Hematopoietic multipotent progenitor cell treated with erythropoietin and hydrocortisone succinate and interleukin-3 and kit ligand, for 15 days (in vitro differentiated cells): ENCODE measurements at places on chromosomes 4 and X.

DNA sequence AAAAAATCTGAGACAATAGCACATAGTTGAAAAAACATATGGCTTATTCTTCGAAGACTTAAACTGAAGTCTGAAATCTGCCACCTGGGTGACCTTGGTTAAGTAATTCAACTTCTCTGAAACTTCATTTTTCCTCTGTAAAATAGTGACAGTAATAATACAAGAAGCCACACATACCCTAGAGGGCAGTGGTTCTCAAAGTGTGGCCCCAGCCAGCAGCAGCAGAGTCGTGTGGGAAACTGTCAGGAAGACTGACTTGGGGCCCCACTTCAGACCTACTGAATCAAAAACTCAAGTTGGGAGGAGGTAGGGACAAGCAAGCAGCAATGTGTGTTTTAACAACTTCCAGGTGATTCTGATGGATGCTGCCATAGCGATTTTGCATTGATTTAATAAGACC, 249.9 kb downstream of the HNRNPD start:
- DNase-seq: no peak

GRCh38 chrX:130793975-130794374, 109.0 kb downstream of the ENOX2 start:
- no peak for DNase-seq

GRCh38 chr4:16783119-16783518, 115.3 kb downstream of the LDB2 start:
- DNase-seq: no peak

GRCh38 chr4:74361671-74362070, 3.3 kb upstream of the EREG start:
- DNase-seq: no peak

GRCh38 chr4:125097729-125098128, 217.0 kb upstream of the FAT4 start:
- DNase-seq: no peak

GRCh38 chr4:147518846-147519767, 38.2 kb downstream of the EDNRA start:
- DNase-seq: peak; percentile 17

- no peak for DNase-seq
Observed at GRCh38 chr4:172986114-172986513, 182.5 kb upstream of the GALNT7 start.

- DNase-seq: no peak
Observed at GRCh38 chr4:114082348-114082747, 102.9 kb upstream of the ARSJ start.

GRCh38 chr4:29310252-29310651, 1409.9 kb upstream of the PCDH7 start:
- no peak for DNase-seq

DNA sequence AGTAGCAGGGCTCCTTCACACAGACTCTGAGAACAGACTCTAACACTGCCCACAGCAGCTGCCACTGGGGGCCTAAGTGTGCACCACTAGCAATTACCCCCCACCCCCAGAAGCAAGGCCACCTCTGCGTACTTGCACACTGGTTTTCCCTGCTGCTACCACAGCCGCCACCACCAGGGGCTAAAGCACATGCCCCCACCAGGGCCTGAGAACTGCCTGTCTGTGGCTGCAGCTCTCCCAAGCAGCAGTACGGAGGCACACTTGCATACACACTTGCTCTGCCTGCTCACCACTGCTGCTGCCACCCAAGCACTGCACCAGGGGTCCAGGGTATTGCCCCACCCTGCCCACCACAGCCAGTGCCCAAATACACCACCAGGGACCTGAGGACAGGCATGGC, 59.6 kb downstream of the SCML2 start:
- no peak for DNase-seq

- DNase-seq: no peak
Observed at GRCh38 chrX:47026198-47026597, 52.0 kb upstream of the RGN start.

GRCh38 chrX:31423609-31424189, 351.9 kb upstream of the FTHL17 start:
- DNase-seq: no peak

DNA sequence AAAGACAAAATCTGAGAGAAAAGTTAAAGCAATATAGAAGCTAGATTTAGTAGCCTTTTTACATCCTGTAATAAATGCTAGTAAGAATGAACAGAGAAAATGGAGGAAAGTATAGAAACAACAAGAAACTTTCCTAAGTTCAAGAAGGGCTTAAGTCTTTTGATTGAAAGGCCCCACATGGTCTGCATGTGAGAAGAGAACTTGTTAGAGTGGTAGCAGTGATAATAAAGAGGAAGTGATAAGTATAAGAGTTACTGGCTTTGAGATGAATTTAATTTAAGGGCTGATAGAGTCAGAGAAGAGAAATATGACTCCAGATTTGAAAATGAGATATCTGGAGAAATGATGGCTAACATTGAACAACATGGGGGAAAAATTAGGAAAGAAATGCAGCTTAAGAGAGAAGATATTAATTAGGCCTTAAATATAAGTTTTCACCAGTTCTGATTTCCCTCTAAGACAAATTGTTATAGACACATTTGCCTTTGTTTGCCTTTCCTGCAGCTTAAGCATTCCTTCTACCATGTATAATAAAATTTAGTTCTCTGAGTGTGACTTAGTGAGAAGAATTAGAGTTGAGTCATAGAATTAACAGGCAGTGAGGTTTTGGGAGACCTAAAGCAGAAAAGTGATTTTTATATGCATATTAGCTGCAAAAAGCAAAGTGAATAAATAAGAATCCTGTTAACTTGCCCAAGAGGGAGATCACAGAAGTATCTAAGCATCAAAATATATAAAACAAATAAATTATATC, 18.4 kb downstream of the ZFX start:
- no peak for DNase-seq

DNA sequence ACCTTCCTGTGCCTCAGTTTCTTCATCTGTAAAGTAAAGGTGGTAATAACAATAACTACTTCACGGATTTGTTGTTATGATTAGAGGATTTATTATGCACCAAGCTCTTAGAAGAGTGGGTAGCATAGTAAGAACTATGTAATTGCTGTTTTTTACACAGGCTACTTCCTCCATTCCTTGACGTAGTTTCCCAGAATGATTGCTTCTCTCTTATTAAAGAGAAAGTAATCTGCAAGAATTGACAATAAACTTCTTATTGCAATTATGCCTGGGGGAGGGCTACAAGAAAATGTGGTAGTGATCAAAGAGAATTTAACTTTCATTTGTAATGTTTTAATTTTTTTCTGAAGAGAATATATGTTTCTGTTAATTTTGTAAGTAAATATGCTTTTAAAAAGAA, 238.7 kb downstream of the GASK1B start:
- no peak for DNase-seq

- DNase-seq: no peak
Observed at GRCh38 chrX:134375691-134376090, 84.3 kb upstream of the HPRT1 start.

GRCh38 chr4:4859325-4859798, at the start of gene MSX1:
Gene MSX1, plus strand, starts transcription at chr4:4859665. Its CDS starts 235 bp downstream, at chr4:4859900.
- DNase-seq: no peak

GRCh38 chrX:103343105-103343504, 13.1 kb downstream of the TCEAL7 start:
- DNase-seq: peak; percentile 3

GRCh38 chr4:93467484-93468155, 360.9 kb upstream of the ATOH1 start:
- DNase-seq: no peak

DNA sequence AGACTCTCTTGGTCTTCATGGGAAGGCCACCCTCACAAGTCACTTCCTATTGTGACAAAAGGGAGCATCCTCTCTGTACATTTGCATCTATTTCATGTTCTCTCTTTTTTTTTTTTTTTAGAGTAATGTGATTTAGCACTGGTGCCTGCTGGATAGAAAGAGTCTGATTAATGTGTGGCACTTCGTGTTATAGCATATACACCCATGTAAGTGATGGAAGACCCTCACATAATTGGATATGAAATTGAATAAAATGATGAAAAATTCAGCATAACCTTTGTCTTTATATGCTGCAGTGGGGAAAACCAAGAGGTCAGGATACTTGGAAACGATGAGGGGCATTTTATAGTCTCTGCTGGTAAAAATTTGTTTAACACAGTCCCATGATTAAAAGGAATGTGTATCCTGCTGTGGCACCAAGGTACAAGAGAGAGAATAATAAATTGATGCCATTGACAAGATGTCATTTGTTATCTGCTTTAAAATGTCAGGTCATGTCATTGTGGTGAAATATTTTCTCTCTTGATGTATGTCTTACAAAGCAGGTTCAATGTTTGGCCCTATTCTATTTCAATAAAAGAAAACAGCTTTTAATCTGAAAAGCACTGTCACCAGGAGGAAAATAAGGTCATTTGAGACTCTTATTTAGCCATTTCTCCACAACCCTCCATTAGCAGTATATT, 1115.4 kb downstream of the STPG2 start:
- DNase-seq: no peak

DNA sequence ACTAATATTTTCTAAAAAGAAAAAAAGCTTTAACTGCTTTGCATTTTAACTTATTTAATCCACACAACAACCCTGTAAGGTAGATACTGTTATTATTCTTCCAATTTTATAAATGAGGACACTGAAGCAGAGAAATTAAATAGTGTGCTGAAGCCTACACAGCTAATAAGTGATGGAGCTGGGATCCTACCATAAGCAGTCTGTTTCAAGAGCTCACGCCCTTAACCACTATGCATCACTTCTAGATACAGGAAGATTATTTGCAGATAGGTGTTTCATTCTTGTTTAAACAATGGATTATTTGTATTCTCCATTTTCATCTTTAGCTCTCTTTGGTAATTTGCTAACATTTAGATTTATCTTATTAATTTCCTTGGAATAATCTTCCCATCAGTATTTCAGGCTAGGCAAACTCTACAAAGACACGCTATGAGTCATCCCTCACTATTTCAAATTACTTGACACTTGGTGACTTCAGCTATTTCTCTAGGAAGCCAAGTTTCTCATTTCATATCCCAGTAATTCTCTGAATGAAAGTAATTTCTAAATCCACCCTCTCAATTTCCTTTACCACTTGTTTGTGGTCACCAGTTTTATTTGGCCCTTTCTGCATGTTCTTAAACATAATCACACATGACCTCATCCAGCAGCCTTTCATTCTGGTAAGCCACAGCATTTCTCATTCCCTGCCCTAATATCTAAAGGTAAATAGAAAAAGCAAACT, 67.3 kb downstream of the ASB9 start:
- DNase-seq: no peak

- no peak for DNase-seq
Observed at GRCh38 chrX:455199-455598, 68.5 kb upstream of the PPP2R3B start.

GRCh38 chr4:37970702-37971101, 10.5 kb downstream of the PTTG2 start:
- DNase-seq: peak; percentile 44

DNA sequence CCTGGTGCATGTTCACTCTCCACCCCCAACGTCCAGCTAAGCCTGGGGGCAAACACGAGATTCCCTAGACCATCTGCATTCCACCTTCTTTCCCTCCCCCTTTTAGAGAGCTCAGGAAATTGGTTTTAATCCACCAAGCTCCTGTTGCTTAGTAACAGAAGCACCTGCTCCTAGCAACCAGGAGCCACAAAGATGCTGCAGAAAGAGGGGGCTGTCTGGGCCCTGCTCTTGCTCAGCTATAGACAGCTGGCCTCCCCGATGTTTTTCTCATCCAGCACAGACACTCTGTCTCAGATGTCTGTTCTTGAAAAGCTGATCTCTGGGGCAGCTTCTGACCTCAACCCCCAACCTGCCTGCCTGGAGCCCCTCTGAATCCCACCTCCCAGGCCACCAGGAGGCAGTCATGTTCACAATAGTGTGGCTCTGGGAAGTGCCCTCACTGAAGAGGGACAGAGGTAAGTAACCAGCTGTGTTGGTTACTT, 71.5 kb downstream of the SLC16A2 start:
- no peak for DNase-seq

GRCh38 chrX:154981116-154981411, 41.5 kb downstream of the F8 start:
- DNase-seq: no peak

DNA sequence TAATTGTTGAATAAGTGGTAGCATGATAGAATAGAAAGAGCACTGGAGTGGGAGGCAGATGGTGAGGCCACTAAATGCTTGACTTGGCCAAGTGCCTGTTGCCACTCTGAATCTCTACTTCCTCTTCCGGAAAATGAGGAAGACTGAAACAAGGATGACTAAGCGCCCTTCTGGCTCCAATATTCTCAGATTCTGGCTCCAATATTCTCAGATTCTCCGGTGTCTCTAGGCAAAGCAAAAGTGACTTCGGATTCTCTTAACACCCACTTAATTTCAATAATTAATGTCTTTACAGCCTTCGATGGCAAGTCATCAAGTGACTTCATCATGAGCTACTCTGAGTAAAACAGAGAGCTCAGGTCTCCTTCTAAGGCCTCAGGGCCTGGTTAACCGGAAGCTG, 402.2 kb upstream of the FGF13 start:
- no peak for DNase-seq

DNA sequence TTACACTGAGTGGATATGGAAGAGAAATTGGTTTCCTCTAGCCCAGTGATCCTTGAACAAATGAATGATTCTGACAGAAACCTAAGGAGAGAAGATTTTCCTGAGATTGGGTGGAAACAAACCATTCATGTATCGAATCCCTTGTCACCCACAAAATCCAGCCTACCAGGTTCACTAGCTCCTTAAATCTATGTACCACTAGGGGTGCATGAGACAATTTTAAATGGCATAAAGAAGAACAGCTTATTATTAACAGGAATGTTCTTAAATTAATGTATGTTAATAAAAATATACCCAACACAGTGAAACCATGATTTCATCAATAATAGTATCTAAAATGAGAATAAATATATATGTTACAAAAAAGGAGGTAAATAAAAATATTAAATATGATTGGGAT, 118.4 kb upstream of the LNX1 start:
- no peak for DNase-seq

DNA sequence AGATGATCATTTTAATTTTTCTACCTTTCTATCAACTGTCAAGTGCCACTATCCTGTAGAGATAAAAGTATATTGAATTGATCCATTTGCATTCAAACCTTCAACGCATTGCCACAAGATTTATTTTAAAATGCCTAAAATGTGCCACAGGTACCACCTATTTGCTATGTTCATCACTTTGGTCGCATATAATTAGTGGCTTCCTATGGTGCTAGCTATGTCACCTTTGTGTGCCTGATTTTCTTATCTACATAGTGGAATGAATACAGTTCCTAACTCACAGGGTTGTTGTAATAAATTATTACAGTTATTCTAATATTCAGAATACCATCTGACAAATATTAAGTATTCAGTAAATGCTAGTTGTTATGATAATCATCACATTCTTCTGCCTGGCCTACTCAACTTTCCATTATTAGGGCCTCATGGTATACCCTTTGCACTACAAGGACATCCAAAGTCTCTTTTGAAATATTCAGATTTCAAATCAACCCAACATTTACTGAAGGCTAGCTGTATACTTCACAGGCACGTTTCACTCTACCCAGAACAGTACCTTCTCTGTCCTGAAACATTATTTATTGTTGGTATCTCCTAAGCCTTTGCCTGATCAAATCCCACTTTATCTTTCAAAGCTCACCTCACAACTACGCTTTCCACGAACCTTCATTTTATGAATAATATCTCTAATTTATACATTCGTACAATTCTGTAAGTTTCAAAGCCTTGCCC, 62.4 kb downstream of the ANXA10 start:
- DNase-seq: no peak

GRCh38 chr4:73676861-73677323, 56.7 kb upstream of the RASSF6 start:
- no peak for DNase-seq

GRCh38 chrX:6857749-6858148, 289.8 kb upstream of the STS start:
- DNase-seq: no peak

- DNase-seq: no peak
Observed at GRCh38 chrX:46029777-46030176, 515.4 kb downstream of the ZNF674 start.
